ENCODE measurements at places on chromosomes 3 and 15. TPM values are rescaled to one million over a fixed set of nuclear protein-coding genes. Genes with fewer than 3 reads are reported as not detected.

GRCh38 chr3:41365973-41366372 lies 166.7 kb downstream of the CTNNB1 start:
- no peak for DNase-seq

- DNase-seq: peak; percentile 71
Measured at GRCh38 chr3:21174461-21174860, 576.5 kb downstream of the ZNF385D start.

DNA sequence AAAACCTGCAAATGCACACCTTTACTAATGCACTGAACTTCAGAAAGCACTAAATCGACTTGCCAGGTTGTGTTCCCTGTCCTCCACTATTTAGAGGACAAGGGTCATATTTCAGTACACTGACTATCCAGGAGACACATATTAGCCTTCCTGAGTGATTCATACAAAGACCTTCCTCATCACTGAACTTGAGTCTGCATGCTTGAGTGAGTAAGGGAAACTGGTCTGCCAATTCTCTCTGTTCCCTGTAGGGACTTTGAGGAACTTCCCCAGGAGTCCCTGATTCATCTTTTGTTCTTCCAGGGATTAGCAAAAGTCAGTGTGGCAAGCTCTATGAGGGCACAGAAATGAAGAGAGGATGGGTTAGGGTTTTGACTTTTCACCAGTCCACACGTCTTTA lies 565.9 kb downstream of the PDCD6IP start:
- DNase-seq: no peak

- no peak for DNase-seq
Measured at GRCh38 chr15:98669638-98670037, 21.3 kb downstream of the IGF1R start.

GRCh38 chr3:107456501-107456900 lies 66.3 kb upstream of the BBX start:
- no peak for DNase-seq

DNA sequence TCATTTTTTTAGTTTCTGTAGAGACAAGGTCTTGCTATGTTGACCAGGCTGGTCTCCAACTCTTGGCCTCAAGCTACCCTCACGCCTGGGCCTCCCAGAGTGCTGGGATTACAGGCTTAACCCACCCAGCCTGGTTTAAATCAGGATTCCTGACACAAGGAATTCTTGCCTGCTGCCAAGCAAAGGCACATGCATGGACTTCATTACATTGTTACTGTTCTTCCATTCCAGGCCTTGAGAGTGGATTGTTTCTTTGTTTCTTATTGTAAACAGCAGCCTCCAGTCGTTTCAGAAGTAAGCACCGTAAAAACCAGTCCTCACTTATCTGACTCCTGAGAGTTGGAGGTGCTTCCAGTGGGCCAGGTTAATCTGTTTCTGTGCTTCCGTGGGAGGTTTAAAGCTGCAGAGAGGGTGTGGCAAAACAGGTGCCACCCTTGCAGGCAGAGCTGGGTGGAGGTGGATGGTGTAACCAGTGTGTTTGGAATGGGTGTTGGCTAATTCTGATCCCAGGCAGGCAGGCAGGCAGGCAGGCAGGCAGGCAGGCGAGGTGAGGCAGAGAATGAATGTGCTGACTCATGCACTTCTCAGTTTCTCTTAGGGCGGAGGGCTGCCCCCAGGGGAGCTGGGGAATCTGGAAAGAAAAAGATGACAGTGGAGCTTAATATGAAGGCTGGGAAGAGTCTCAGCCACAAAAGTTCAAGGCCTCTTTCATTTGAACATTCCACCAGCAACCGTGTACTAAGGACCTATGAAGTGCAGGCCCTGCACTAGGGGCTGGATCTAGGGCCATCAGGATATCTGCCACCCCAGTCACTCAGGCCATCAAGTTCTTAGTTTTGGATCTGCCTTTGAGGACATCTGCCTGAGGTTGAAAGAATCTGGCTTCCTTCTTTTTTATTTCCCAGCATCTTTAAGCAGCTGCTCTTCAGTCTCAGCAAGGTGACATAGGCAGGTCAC lies 37.0 kb upstream of the CDCP1 start:
- DNase-seq: peak; percentile 75

DNA sequence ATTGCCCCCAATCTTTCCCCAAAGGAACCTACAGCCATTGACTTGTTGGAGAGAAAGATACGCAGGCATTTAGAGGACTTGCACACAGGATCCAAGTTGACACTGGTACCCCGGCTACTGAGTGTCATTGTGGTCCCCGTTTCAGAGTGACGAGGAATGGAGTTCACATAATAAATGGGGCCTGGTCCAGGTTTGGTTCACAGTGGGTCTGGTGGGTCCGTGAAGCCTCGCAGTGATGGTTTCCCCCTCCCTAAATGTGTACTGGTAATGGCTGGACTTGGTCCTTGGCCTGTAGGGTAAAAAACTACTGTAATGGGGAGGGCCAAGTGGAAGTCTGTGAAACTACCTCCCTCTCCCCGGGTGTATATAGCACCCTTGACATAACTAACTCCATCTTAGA lies 232.1 kb upstream of the LYSMD4 start:
- DNase-seq: no peak

- DNase-seq: peak; percentile 53
Measured at GRCh38 chr3:194584866-194585265, 48.4 kb downstream of the TMEM44 start.

MORC1 gene
- not detected for total RNA-seq

GOLGA8H gene
- not detected for total RNA-seq

All from GM23248 (cell line).